ENCODE measurements at places on chromosomes 6 and 20.

DNA sequence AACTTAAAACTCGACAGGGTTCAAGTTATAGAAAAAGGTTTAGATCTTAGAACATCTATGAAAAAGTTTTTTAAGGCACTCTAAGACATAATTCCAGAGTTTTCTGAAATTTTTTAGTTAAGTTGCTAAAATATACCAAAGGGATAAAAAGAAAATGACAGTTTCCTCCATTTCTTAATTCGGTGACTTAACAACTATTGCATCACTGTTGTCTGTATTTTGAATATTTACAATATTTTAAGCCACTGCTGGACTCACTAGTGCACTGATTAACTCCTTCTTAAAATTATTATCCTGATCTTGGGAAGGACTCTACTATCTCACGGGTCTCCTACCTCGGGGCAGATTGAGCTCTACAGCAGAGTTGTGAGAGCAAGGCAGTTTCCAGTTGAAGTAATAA lies 91.0 kb downstream of the ADGB start:
- no peak for DNase-seq

DNA sequence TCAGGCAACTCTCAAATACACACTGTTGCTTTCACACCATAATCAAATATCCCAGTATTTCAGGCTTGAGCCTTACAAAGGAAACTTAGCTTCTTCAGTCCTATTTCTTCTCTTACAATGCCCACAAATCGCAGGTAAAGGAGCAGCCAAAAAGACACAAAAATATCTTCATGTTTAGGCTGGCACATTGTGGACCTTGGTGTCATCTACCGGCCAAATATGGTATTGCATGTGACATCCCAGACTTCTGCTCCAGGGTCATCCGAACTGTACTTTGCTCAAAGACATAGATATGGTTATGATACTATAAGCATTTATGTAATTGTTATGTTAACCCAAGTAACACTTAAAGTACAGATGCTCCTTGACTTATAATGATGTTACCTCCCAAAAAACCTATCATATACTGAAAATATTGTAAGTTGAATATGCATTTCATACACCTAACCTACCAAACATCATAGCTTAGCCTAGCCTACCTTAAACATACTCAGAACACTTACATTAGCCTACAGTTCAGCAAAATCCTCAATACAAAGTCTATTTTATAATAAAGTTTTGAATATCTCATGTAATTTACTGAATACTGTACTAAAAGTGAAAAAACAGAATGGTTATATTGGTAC lies 4.6 kb downstream of the OR2H2 start:
- DNase-seq: no peak

- no peak for DNase-seq
Observed at GRCh38 chr6:73528897-73529296, 8.1 kb upstream of the EEF1A1 start.

DNA sequence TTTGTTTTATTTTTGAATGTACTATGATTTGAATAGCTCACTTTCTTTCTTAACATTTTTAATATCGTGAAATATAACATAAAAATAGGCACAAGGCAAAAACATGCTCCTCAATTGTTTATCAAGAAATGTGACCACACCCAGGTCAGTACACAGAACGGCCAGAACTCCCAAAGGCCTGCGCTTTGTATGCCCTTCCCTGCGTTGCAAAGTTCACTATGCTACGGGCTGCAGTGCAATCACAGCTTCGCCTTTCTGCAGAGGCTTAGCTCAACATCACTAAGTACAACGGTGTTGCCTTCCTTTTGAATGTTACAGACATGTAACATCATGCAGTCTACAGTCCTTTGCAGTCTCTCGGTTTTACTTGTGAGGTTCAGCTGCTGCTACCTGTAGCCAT lies 333.4 kb downstream of the THBS2 start:
- no peak for DNase-seq

DNA sequence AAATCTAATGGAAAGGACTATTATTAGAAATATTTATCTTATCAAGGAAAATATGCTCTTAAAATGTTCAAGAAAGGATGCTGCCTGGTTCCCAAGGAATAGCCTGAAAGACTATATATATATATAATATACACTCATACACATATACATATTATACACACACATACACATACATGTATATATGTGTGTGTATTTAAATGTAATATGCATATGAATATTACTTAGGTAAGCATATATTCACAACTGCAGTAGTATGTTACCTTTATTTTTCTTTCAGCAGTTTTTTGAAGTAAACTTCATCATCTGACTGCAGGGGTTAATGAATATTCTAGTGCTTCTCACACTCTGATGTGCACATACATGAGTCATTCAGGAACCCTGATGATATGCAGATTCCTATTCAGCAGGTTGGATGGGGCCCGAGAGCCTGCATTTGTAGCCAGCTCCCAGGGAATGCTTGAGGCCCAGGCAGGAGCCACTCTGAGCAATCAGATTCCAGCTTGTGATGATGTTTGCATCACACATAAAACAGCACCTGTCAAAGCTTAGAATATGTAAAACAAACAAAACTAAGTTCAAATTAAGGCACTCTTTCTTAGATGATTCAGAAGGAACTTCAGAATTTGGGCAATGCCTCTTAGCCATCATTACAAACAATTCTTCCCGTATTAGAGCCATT lies 16.1 kb downstream of the MYLK4 start:
- no peak for DNase-seq

- DNase-seq: no peak
Observed at GRCh38 chr6:168232989-168233874, 86.3 kb downstream of the DACT2 start.

GRCh38 chr6:119501798-119502483 lies 152.4 kb upstream of the MAN1A1 start:
- DNase-seq: no peak

- DNase-seq: no peak
Observed at GRCh38 chr6:34928695-34929094, 39.6 kb downstream of the ANKS1A start.

GRCh38 chr6:167968091-167968490 lies 29.4 kb upstream of the KIF25 start:
- no peak for DNase-seq

- no peak for DNase-seq
Observed at GRCh38 chr20:38166703-38167233, 1.7 kb upstream of the TGM2 start.

- no peak for DNase-seq
Observed at GRCh38 chr6:20997770-20998147, 463.5 kb downstream of the CDKAL1 start.

DNA sequence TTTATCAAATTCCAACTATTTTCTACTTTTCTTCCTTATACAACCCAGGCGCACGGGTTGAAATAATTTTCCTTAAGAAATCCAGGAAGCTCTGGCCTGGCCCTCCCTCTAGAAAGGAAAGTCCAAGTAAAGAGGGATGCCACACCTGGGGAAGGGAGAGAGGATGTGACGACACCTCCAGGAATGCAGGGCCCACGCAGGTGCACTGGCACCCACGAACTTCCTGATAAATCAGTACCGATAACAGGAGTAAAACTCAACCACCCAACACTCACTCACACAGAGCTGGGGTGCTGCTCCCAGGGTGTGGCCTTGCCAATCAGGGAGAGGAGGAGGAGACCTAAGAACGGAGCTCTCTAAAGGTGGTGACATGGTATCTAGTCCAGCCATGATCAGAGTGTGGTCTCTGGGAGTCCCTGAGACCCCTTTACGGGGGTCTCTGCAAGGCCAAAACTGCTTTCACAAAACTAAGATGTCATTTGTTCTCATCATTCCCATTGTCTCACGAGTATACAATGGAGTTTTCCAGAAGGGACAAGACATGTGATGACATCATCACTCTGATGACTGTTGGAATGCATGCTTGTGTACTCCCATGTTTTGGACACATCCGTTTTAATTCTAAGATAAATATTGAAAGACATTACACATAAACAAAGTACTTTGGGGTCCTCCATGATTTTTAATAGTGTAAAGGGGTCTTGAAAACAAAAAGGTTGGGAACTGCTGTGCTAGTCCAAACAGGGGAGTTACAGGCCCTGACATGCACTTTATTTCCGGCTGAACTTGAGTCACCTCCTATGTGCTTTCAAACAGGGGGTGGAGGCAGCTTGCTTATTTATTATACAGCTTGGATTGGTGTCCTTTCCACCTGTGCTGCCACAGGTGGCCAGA lies 2.2 kb upstream of the PARD6B start:
- no peak for DNase-seq

DNA sequence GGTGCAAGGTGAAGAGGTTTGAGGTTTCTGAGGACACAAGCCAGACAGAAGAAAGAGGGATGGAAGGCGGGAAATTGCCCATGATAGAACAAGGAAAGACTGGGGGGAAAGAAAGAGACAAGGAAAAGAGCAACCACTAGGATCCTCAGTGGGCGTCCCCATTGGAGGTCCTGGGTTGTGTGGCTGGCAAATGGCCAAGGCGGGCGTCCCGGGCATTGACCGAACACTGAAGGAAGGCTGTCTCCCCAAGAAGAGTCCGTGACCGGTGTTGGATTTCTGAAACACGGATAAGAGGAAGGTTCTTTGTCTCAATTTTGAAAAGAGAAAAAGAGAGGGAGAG lies 746.6 kb upstream of the ADGRB3 start:
- no peak for DNase-seq

DNA sequence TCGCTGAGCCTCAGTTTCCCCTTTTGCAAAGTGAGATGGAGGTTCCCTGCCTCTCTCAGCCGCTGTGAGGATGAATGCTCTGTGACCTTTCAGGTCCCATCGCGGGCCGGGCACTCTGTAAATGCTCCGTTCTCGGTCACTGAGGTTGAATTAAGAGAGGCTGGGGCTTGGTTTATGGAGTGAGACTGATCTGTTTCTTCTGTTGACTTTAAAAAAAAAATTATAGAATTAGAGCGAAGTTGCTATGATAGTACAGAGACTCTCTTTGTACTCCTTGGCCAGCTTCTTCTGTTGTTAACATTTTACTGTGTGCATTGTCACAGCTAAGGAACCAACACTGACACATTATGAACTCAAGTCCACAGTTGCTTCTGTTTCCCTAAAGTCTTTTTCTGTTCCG lies 64.4 kb downstream of the ADNP start:
- no peak for DNase-seq

GRCh38 chr6:63859528-63859927 lies 223.9 kb downstream of the PHF3 start:
- DNase-seq: no peak

DNA sequence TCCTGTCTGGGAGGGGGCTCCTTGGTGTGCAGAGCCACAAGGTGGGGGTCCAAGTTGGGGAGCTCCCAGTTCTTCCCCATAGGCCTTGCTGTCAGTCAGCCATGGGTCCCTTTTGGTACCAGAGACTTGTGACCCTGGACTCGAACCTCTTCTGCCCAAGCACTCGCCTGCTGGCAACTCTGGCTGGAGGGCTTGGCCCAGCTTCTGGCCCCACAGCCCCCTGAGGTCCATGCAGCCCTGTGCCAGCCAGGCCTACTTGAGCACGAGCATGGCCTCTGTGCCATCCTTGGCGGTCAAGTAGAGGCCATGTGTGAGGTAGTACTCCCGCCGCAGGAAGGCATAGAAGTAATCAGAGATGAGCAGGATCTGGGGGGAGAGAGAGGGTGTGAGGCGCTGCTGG lies 2.1 kb downstream of the MAP1LC3A start:
- DNase-seq: no peak

DNA sequence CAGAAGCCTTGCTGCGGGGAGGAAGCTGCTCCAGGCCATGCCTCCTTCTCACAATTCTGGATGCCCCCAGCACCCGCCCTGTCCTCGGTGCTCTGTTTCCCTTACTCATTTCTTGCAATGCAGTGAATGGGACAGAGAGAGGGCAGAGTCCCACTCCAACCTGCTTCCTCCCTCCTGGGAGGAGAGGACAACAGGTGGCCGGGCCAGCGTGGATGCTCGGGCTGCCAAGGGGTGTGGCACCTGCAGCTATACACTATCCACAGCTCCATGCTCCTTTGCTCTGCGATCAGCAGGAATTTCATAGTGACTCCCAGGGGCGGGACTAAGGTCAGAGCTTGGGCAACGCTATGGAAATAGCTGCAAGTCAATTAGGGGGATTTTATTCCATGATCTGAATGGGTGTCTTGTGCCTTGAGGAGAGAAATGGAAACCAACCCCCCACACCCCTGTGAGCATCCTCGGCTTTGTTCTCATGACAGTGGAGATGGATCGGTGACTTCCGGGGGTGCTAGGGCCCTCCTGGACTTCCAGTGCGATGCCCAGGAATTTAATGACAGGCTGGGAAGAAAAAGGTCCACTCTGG lies 192.5 kb downstream of the MYLK4 start:
- DNase-seq: no peak

DNA sequence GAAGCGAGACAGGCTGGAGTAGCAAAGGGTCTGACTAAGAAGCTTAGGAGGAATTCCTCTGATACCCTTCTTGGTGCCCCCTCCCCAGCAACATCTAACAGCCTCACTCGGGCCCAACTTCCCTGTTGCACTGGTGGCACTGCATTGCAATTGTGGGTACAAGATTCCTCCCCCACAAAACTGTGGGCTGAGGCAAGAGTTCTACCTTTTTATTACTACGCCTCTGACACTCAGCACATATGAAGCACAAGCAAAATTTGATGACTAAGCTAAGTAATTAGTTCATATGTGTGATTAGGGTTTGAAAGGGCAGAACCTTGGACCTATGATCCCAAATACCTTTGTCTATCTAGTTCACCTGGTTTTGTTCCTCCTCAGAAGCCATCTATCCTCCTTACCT lies 83.5 kb downstream of the ZHX3 start:
- no peak for DNase-seq

DNA sequence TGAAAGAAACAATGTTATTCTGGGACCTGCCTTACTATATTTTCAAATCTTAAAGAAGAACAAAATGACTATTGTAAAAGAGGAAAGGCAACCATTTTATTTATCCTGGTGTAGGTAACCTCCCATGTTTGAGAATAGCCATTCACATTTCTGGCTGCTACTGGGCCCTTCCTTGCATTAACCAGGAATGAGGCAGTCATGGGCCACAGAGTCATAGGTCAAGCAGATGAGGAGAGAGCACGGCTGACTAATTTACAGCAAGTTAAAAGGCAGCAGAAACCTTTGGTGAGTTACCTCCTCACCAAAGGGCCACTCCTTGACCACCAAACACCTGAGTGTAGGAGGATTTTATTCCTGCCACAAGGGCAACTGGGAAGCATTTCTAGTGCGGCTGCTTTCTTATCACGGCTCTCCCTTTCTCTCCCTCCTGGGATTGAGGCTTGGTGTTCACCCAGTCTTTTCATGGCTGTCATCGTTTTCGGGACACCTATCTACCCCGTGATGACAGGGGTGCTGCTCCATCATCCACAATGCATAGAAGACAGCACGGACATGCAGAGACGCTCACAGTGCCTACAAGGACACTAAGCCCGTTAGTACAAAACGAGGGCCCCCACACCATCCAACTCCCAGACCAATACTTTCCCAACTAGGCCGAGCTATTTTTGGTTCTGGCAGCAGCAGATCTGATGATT lies 4.4 kb upstream of the LAMA4 start:
- DNase-seq: no peak

- DNase-seq: no peak
Observed at GRCh38 chr6:47520282-47520681, 42.7 kb downstream of the CD2AP start.

GRCh38 chr6:74875193-74875592 lies 330.7 kb downstream of the COL12A1 start:
- DNase-seq: no peak

- DNase-seq: no peak
Observed at GRCh38 chr6:147624946-147625515, 116.5 kb downstream of the SAMD5 start.

All from NCI-H2107 (cell line).